Stimulated activated CD8-positive, alpha-beta memory T cell treated with anti-CD3 and anti-CD28 coated beads, Interleukin-4, amount 100 ng/mL, for 4 hours (primary cell): ENCODE measurements at places on chromosomes 3 and 15.
A peak's percentile ranks its signal among the peaks of the same experiment; 100 is the strongest.

GRCh38 chr15:99348412-99348811, 97.1 kb downstream of the LRRC28 start:
- no peak for DNase-seq

DNA sequence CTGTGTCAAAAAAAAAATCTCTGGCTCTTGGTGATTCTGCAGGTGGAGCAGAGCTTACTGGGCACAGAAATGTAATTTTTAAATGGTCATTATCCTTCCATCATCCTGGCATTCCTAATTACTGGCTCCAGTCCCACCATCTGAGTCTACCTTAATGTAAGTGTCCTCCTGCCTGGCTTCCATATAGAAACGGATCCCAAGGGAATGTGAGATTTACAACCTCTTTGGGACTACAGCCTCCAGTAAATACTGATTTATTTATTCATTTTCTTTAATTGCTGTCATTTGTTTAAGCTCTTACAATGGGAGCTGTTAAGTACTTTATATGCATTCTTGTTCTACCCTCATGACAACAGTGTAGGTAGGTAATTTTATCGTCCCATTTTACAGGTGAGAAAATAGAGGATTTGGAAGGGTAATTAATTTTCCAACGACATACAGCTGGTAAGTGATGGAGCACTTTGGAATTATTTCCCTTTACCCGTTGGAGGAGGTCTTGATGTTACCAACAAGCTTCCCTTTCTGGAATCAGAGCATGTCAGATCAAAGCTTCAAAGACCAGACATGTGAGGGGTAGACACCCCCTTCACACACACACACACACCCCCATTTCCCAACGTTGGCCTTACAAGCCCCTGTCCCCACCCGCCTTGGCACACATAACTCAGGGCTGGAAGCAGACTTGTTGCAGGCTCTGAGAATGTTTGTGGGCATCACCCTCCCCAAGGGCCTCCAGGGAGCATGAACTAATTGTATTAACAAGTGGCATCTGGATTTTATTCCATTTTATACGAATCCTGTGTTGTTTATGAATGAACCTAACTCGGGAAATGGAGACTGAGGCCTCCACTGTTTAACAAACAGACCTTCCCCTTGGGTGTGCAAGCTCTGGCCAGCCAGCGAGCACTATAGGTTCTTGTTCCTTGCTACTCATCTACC, 116.9 kb downstream of the ALDH1A2 start:
- no peak for DNase-seq

DNA sequence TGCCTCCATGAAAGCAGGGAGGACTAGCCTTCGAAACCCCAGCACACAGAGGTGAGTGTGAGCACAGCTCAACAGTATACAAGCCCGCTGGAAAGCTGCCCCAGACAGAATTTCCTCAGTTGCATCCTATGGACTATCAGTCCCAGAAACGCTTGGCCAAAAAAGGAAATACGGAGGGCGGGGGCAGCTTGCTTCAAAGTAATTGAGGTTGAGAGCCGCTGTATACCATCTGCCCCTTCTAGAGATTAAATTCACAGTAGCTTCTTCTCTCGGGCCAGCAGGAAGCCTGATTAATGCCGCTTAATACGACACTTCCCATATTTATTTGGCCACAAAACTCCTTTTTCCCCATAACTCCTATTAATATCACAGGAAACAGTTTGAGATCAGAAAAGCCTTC, 88.7 kb downstream of the LIPC start:
- no peak for DNase-seq

DNA sequence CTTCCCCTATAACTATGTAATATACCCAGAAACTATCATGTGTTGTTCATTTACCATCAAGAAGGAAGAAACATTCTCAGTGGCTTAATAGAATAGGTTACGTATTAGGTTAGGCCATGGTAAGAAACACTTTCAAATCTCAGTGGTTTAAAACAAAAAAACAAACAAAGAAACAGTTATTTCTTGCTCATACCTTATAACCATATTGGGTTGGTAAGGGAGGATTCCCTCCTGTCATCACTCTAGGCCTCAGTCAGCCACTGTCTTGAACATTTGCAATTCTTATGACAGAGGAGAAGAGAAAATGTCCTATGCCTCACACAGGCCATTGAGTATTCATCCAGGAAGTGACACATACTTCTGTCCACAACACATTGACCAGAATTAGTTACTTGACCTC, 727.7 kb upstream of the NECTIN3 start:
- DNase-seq: no peak

GRCh38 chr3:15271785-15272381, 60.5 kb downstream of the SH3BP5 start:
- DNase-seq: peak; percentile 56

DNA sequence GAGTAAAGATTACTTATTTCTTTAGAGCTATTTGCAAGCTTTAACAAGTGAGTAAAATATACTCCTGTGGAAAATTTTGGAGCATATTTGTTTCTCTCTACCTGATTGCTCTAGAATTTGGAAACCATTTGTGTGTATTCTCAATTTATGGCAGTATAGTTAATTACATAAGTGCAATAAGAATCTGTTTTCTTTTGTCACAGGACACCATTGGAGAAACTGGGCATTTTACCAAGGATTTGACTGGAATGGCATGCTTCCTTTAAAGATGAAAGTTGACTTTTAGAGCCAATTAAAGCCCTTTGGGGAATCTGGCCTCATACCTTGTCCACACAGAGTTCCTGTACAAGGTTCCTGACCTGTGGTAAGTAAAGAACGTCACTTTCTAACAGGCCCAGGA, 38.4 kb downstream of the PAQR5 start:
- DNase-seq: no peak
